ENCODE measurements at places on chromosomes 7 and 10.
A peak's percentile ranks its signal among the peaks of the same experiment; 100 is the strongest.

DNA sequence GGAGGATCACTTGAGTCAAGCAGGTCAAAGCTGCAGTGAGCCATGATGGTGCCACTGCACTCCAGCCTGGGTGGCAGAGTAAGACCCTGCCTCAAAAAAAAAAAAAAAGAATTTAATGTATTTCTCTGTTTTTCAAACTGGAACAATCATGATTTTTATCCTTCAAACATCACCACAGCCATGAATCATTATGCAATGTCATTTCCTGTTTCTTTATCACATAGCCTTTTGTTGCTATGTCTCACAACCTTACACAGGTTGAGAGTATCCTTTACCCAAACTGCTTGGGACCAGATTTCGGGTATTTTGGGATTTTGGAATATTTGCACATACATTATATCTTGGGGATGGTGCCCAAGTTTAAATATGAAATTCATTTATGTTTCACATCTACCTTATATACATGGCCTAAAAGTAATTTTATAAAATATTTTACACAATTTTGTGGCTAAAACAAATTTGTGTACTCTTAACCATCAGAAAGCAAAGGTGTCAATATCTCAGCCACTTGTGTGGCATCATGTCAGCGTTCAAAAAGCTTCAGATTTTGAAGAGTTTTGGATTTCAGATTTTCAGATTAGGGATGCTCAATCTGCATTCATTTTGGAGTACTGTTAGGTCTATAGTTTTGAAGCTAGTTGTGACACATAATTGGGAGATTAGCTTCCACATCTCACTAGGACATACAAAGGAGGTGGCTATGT is 8.2 kb downstream of the NT5C3A start:
- DNase-seq, result no peak

DNA sequence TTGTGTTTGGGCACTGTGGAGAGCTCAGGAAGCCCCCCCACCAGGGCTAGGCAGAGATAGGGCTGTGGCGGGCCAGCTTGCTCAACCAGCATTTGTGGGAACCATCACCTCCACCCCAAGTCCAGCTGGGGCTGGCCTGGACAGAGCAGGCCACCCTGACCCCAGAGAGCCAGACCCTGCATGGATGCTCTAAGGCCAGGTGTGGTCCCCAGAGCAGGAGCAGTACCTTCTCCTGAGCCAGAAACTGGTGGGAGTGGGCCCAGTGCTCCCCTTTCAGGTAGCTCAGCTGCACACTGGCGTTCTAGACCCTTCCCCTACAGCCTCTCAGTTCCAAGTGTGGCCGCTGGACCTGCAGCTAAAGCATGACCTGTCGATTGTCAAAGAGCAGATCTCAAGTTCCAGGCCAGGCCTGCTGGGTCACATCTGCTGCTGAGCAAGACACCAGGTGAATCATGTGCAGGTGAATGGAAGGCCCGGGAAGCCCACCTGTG is 57.2 kb downstream of the RASGEF1A start:
- no peak for DNase-seq

DNA sequence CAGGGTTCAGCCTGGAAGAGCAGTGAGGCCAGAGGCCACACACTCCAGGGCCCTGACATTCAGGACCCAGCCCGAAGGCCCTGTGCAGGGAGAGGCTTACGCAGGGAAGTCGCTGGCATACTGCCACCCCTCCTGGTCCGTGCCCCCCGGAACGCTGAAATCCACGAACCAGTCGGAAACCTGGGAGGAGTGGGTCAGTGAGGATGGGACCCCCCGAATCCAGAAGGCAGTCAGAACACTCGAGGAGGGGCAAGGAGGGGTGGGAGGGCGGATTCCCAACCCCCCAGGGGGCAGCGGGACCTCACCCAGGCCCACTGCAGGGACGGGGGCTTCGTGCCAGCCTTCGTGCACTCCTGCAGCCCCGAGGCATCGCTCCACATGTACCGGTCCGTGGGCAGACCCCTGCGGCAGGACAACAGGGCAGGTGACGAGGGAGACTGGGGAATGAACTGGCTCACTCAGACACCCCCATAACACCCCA is 13.5 kb downstream of the BHLHA15 start:
- no peak for DNase-seq

- DNase-seq, result no peak
Measured at GRCh38 chr7:2702594-2702957, 14.6 kb downstream of the AMZ1 start.

- DNase-seq, result no peak
Measured at GRCh38 chr10:21593986-21594385, 60.0 kb downstream of the MLLT10 start.

GRCh38 chr7:70529914-70530585 is 601.9 kb upstream of the GALNT17 start:
- DNase-seq, result no peak

GRCh38 chr7:139953229-139953628 is 109.5 kb downstream of the PARP12 start:
- no peak for DNase-seq

GRCh38 chr10:56547163-56547562 is 186.1 kb upstream of the ZWINT start:
- DNase-seq, result no peak

DNA sequence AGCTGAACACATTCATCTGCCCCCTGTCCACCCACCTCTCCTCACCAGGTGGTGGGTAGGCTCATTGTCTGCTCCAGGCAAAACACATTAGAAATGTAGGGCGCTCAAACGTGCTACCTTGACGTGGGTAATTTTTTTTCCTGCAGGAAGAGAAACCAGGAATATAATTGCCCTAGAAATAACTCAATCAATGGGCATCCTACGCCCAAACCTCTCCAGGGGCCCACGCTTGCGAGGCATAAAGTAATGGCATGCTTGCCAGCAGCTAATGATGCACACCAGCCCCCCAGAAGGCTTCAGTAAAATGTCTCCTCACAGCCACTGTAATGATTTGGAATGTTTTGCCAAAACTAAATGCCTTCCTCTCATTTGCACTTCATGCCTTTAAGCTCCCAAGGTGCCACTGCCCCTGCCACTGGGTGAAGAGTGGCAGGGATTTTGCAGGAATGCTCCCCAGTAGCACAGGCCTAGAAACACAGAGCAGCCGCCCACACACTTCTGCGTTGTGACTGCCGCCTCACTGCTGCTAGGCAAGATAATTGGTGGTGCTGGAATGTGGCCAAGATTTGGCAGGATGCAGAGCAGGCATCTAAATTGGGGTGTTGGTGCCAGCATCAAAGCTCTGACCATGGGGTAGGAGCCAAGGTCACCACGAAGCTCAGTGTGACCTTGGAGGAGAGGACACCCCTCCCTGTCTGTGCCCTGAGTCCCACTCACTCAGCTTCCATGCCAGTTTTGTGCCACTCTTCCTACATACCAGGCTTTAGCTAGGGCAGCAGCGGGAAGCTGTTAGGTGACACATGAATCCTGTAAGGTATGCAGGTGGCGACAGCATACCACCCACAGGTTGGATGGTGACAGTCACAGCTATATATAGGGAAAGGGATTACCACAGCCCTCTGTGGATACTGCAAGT is 48.7 kb upstream of the PPP1R3C start:
- DNase-seq, result peak; percentile 36

- no peak for DNase-seq
Measured at GRCh38 chr10:49629431-49629881, 15.6 kb downstream of the CHAT start.

- DNase-seq, result no peak
Measured at GRCh38 chr7:121576148-121576917, 180.2 kb upstream of the FAM3C start.

DNA sequence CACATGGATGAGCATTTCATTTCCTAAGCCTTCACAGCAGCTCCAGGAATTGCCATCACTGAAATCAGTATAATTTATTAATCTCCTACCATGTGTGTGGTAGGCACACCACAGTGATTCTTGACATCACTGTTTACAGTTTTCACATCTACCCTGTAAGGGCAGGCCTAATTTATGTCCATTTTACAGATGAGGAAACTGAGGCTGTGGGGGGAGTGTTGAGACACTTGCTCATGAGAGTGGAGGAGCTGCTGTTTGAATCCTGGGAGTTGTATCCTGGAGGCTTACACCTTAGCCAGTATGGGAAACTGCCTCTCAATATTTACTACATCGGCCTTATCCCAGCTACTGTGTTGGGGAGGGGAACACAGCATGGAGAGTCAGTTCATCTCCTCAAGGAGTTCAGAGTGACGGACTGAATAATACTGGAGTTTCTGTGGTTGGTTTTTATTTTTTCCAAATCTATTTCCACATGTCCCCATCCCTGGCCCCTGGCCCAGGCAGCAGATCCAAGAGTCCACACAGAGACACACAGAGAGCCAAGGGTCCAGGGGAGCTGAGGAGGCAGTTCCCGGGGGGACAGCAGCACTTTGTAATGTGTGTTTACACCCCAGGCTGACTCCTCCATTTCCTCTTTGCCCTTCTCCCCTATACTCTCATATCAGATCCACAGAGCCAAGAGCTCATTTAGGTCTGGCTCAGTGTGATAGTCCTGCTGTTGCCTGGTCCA is 13.2 kb downstream of the UBTD1 start:
- DNase-seq, result no peak

- no peak for DNase-seq
Measured at GRCh38 chr10:111885046-111885445, 298.5 kb downstream of the GPAM start.

DNA sequence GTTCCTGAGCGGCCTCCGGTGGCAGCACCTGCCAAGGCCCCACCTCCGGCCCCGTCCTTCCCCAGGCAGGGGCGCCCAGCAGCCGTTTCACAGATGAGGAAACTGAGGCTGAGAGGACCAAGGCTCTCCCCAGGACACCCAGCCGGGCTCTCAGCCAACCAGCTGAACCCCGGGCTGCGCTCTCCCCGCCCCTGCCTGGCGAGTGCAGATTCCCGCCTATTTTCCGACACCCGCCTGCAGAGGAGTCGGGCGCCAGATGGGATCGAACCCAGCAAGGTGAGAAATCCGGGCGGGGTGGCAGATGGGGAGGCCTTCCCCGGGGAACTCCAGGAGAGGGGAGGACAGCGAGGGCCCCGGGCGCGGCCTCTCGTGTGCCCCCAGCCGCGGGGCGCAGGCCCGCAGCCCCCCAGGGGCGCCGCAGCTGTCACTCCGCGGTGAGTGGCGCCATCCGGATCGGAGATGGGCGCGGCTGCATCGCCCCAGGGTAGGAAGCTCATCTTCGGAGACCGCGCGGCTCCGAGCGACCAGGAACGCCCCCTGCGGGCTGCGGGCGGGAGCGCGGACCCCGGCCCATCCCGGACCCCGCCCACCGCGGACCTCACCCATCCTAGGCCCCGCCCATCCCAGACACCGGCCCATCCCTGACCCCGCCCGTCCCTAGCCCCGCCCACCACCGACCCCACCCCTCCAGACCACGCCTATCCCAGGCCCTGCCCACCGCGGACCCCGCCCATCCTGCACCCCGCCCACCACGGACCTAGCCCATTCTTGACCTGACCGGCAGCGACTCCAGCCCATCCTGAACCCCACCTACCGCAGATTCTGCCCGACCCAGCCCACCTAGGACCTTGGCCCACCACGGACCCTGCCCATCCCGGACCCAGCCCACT is 90.3 kb downstream of the MICALL2 start:
- no peak for DNase-seq

DNA sequence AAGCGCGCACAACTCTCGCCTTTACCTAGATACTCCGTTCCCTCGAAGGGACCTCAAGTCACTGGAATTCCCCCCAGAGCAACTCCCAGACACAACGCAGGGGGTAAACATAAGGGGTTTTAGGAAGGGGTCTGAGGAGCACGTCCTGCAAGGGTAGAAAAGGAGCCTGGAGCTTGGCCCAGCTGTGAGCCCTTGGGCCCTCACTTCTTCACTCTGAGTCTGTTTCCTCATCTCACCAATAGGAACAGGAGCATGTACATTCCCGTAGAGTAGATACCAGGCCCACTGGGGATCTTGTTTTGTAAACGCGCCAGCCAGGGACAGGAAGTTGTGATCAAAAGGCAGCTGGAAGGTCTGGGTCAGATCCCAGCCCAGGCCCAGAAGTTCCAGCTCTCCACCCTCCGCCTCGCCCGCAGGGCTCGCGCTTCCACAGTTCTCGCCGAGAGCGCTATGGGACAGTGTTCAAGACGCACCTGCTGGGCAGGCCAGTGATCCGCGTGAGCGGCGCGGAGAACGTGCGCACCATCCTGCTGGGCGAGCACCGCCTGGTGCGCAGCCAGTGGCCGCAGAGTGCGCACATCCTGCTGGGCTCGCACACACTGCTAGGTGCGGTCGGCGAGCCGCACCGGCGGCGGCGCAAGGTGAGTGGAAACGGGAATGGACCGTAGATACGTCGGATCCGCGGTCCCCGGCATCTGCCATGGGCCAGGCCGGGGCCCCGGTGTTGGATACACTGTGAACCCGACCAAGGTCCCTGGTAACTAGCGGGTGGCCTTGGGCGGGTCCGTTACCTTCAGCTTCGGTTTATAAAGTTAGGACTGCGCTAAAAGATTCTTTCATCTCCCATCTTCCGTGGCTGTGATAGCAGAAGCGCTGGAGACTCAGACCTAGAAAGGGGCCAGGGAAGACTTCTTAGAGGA is 1.3 kb downstream of the CYP26C1 start:
- DNase-seq, result no peak
